ENCODE measurements at places on chromosomes 4 and X.

DNA sequence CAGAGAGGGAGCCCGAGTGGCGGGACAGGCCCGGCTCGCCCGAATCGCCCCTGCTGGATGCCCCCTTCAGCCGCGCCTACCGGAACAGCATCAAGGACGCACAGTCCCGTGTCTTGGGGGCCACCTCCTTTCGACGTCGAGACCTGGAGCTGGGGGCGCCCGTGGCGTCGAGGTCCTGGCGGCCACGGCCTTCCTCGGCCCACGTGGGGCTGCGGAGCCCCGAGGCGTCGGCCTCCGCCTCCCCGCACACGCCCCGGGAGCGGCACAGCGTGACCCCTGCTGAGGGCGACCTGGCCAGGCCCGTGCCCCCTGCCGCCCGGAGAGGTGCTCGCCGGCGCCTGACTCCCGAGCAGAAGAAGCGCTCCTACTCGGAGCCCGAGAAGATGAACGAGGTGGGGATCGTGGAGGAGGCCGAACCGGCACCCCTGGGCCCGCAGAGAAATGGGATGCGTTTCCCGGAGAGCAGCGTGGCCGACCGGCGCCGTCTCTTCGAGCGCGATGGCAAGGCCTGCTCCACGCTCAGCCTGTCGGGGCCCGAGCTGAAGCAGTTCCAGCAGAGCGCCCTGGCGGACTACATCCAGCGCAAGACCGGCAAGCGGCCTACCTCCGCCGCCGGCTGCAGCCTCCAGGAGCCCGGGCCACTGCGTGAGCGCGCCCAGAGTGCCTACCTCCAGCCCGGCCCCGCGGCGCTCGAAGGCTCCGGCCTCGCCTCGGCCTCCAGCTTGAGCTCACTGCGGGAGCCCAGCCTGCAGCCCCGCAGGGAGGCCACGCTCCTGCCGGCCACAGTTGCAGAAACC, 156.9 kb downstream of the SOWAHB start:
- no peak for DNase-seq

- no peak for DNase-seq
Observed at GRCh38 chr4:25310803-25311166, 1.8 kb upstream of the ZCCHC4 start.

- no peak for DNase-seq
Observed at GRCh38 chr4:70749313-70749712, 27.5 kb downstream of the RUFY3 start.

GRCh38 chrX:119638725-119639471, 32.7 kb upstream of the NKRF start:
- DNase-seq = no peak

DNA sequence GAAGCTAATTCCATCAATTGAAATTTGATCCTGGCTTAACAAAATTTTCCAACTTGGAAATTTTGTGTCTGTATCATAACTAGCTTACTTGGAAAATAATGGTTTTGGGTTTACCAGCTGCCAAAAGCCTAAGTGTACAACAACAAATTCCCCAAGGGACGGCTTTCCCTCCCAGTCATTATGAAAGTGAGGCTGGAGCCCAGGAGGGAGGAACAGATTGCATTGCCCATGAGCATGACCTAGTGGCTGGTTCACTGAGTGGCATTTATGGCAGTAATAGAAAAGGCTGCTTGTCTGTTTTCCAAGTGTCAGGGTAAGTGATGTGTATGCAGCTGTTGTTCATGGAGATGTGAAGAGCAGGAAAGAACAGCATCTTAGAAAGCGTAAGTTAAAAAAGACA, 70.8 kb upstream of the HHIP start:
- no peak for DNase-seq

DNA sequence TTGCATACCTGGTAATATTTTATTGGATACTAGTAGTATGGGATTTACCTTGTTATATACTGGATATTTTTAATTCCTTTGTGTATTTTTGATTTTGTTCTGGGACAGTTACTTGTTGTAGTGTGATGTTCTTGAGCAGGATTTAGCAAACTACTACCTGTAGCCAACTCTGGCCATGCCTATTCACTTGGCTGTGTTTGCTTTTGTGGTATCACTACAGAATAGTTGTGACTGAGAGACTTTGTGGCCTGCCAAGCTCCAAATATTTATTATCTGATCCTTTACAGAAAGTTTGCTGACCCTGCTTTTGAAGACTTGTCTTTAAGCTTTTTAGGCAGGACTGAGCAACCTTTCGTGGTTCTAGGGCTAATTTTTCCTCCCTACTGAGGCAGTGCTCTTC, 17.8 kb downstream of the ZCCHC4 start:
- no peak for DNase-seq

DNA sequence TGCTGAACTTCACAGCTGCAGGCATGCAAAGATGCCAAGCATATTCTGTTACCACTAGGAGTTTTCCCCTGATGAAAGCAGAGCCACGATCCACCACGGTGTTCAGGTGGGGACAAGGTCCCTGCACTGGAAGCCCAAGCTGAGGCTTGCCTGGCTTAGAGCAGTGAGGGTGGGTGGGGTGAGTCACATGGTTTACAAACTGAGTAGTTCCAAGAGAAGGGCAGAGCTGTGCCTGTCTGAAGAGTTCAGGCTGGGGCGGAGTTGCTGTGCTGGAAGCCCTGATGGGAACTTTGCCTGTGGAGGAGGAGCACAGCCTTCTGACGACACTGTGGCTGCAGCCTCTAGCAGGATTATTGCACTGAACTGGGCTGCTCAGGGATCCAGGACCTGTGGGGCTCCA, 45.5 kb downstream of the FAM9B start:
- no peak for DNase-seq

DNA sequence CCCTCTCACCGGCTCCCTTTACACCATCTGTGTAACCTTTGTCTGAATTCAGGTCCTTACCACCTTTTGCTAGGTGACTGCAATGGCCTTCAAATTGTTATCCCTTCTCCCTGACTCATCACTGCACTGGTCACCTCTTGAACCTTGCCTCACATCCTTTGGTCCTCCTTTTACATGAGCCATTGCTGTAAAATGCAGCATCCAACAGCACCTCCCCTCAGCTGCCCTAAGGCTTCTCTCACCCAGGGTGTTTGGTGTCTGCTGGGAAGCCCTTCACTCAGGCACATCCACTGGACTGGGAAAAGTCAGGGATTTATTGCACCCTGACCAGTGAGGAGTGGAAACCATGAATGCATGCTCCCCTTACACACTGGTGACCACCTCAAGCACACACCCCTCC, 192.5 kb upstream of the GATB start:
- no peak for DNase-seq

DNA sequence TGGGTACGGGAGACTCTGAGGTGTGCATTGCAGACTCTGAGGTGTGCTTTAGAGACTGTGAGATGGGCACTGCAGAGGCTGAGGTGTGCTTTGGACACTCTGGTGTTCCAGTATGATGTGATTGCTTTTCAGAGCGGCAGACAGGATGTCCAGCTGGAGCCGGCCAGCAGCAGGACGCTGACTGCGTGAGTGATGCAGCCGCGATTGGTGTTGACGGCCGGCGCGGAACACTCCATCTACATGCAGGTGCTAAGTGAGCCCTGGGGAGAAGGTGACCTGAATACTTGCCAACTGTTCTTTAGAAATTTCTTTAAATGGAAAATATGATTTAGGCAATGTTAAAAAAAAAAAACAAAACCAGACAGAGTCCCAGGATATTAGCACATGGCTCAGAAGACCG, 103.1 kb upstream of the PPP2R3B start:
- no peak for DNase-seq

- no peak for DNase-seq
Observed at GRCh38 chr4:1169691-1170096, 2.7 kb downstream of the SPON2 start.

DNA sequence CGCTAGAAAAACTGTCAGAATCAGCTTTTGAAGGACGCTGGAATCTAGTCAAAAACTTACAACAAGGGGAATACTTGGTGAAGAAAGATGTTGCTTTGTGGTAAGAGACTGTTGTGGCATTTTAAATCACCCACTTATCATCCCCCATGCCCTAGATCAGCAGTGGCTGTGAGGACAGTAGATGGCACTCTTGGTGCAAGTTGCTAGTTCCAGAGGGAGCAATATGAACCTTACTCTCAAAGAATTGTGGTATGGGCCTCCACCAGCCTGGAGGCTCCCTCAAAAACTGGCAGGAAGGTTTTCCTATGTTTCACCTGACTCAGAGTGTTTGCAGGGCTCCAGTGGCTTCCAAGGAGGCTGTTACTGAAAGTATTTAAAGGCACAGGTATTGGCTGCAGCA, 37.7 kb upstream of the SLC16A2 start:
- DNase-seq = no peak

DNA sequence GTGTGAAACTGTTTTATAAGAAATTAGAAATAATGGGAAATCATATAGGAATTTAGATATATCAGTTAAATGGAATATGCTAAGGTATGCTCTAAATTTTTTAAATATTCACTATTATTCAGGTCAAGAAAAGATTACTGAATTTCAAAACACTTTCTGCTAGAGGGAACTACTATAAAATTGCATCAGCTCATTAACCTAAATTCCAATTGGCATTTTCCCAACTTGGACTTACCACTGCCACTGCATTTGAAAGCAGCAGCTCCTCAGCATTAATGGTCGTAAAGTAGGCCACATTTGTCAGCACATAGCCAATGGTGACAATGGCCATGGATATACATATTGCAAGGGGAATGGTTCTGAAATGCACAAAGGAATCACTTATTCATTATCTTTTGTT, 57.3 kb downstream of the SLC7A11 start:
- no peak for DNase-seq

DNA sequence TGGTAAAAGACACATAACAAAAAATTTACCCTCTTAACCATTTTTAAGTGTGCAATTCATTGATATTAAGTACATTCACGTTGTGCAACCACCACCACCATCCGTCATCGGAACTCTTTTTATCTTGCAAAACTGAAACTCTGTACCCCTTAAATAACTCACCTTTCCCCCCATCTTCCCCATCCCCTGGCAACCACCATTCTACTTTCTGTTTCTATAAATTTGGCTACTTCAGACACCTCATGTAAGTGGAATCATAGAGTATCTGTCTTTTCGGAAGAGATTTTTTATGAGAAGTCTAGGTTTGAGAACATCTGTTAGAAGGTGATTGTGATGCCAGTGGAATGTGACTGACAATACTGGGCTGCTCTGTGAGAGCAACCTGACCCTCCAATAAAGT, 39.8 kb upstream of the CCDC149 start:
- no peak for DNase-seq

- DNase-seq = no peak
Observed at GRCh38 chr4:6674500-6675149, 19.1 kb upstream of the S100P start.

DNA sequence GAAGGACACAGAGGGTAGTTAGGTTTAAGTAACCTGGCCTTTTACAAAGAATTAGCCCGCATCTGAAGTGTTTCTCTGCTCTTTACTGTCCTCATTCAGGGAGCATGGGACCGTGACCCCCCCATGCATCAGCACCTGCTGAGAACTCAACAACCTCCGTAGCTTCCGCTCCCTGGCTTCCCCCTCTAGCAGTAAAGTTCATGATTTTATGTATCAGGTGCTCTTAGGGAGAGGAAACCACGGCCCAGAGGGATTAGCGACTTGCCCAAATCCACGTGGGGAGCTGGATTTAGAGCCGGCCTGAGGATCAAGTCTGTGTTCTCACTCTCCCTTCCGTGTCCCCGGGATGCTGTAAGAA, 284.6 kb upstream of the GATB start:
- no peak for DNase-seq

- no peak for DNase-seq
Observed at GRCh38 chr4:59339631-59340030, 1860.5 kb upstream of the ADGRL3 start.

Data from stimulated activated CD4-positive, alpha-beta T cell treated with anti-CD3 and anti-CD28 coated beads, TNF-alpha, amount 100 ng/mL, for 1 hour (primary cell).